ENCODE measurements at places on chromosomes 2 and 18.

GRCh38 chr2:121969766-121970639 is 214.6 kb downstream of the TSN start:
- DNase-seq: no peak

GRCh38 chr2:209901172-209901571 is 101.3 kb upstream of the RPE start:
- DNase-seq: no peak

GRCh38 chr2:1968209-1968987 is 224.1 kb upstream of the PXDN start:
- DNase-seq: no peak

- no peak for DNase-seq
These were observed 398.3 kb upstream of the HNRNPA3 start for GRCh38 chr2:176814274-176814673.

GRCh38 chr2:7838669-7839068 is 843.2 kb upstream of the ID2 start:
- no peak for DNase-seq

GRCh38 chr2:179255129-179255528 is 9.5 kb downstream of the SESTD1 start:
- DNase-seq: no peak

- no peak for DNase-seq
These were observed 121.9 kb downstream of the CACNB4 start for GRCh38 chr2:151976945-151977353.

GRCh38 chr2:217988014-217988839 is 14.6 kb downstream of the TNS1 start:
- DNase-seq: peak; percentile 12

- DNase-seq: no peak
These were observed 315.4 kb downstream of the ETAA1 start for GRCh38 chr2:67712484-67712883.

- no peak for DNase-seq
These were observed 207.3 kb upstream of the APCDD1 start for GRCh38 chr18:10247021-10247741.

GRCh38 chr2:160278879-160279177 is 78.8 kb upstream of the ITGB6 start:
- peak; percentile 5 for DNase-seq

DNA sequence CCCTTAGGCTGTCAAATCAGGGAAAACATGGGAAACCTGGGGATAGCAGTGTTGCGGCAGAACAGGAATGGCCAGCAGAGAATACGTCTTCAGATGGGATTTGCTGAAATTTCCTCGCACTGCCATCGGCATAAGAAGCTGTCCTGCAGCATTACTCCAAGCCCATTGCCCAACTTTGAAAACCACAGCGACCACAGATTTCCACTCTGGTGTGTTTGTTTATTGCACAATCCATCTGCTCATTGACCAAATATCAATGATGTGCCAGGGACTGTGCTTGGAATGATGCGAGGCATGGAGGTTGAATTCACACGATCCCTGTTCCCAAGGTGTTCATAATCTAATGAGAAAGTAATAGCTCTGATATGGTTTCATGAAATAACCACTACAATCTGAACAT is 383.3 kb upstream of the MYT1L start:
- no peak for DNase-seq

- DNase-seq: no peak
These were observed 1641.3 kb upstream of the SLC39A10 start for GRCh38 chr2:194015751-194016150.

- no peak for DNase-seq
These were observed 165.1 kb upstream of the NABP1 start for GRCh38 chr2:191512874-191513273.

- no peak for DNase-seq
These were observed 22.5 kb downstream of the STAMBP start for GRCh38 chr2:73851274-73851673.

GRCh38 chr2:60446413-60447267 is 106.8 kb downstream of the BCL11A start:
- no peak for DNase-seq

- DNase-seq: no peak
These were observed 142.4 kb upstream of the ALPP start for GRCh38 chr2:232236200-232236599.

GRCh38 chr2:238684362-238685326 is 163.2 kb upstream of the TWIST2 start:
- peak; percentile 54 for DNase-seq

DNA sequence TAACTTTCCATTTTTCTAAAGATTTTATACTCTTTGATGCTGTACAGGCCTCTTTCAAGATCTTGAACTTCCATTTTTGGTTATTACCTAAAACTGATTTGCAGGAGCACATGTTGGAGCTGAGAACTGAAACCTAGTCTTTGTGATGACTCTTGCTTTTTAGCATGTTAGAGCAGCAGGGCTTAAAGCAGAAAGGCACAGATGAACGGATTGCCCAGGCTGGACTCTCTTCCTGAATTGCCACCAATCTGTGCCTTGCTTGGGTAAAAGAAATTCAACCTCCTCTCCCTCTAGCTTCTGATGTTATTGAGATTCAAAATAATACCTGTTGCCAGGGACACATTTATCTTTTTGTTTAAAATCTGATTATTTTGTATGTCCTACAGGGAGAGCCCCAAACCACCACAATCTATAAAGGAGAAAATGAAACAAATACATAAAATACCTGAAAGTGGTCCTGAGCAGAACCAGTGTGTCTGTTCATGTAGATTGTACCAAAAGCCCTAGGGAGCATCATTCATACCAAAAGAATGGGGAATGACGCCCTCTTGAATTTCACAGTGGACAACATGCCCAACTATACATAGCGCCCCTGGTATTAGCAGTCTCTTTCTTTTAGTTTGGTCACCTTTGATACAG is 277.0 kb upstream of the MAP2 start:
- no peak for DNase-seq
